ENCODE measurements at places on chromosomes 3 and 15. TPM values are rescaled to one million over a fixed set of nuclear protein-coding genes. Genes with fewer than 3 reads are reported as not detected.

Gene TMC3
- total RNA-seq: not detected

Gene SYNM
- 1.8 TPM for total RNA-seq

Gene FSTL1
- total RNA-seq: 767 TPM

Gene CAND2
- 0.44 TPM for total RNA-seq

Gene CYB561D2
- total RNA-seq: 21.4 TPM

Gene LIPC
- 0.20 TPM for total RNA-seq

Gene EEFSEC
- 9.3 TPM for total RNA-seq

Gene CFAP161
- not detected for total RNA-seq

Gene COPG1
- 169 TPM for total RNA-seq

Gene NCEH1
- total RNA-seq: 1.5 TPM

Gene TRAK1
- total RNA-seq: 18.7 TPM

Gene CCR3
- not detected for total RNA-seq

Gene MUC4
- not detected for total RNA-seq

Measured in cardiac ventricle fibroblast (primary cell).